ENCODE measurements at places on chromosomes 3 and 15. TPM values are rescaled to one million over a fixed set of nuclear protein-coding genes. Genes with fewer than 3 reads are reported as not detected.

The RASGRP1 gene
- not detected for total RNA-seq

The SH2D7 gene
- not detected for total RNA-seq

The EXD1 gene
- total RNA-seq, result not detected

The IL5RA gene
- total RNA-seq, result not detected

The TNIK gene
- 0.45 TPM for total RNA-seq

All from LHCN-M2 (cell line).